NCI-H2081 treated with DMSO at 0.1 percent for 48 hours (cell line): ENCODE measurements at places on chromosomes 5 and 9.

GRCh38 chr5:159240301-159240870 lies 22.7 kb upstream of the UBLCP1 start:
- no peak for DNase-seq

GRCh38 chr9:13941714-13942113 lies 372.2 kb downstream of the NFIB start:
- no peak for DNase-seq

GRCh38 chr5:44387921-44388320 lies 1.3 kb downstream of the FGF10 start:
- no peak for DNase-seq

DNA sequence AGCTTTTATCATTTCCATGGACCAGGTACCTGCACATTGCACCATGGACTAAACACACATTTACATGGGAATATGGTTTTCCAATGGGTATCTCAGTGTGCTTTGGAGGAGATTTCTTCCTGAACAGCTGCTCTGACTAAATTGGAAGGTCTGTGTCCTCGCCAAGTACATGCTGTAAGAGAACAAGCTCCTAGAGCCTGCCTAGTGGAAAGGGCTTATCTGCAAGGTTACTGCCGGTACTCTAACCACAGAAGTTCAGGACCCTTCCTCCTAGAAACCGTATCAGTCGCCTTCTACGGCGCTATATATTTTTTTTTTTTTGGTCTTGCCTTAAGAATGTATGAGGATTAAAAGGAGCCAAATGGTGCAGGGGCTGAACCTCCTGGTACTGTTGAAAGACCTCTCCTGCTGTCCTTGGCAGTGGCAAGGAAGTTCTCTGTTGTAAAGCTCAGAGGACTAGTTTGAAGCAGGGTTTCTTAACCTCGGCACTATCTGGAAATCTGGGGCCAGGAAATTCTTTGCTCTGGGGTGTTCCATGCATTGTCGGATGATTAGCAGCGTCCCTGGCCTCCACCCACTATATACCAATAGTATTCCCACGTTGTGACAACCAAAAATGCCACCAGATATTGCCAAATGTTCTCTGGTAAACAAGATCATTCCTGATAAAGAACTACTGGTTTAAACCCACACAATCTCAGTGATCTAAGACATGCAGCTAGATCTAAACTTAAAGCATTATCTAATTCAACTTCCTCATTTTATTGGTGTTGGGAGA lies 107.4 kb downstream of the FBXO38 start:
- no peak for DNase-seq
